NCI-H2081 treated with DMSO at 0.1 percent for 48 hours (cell line): ENCODE measurements at places on chromosomes 1 and 21.

DNA sequence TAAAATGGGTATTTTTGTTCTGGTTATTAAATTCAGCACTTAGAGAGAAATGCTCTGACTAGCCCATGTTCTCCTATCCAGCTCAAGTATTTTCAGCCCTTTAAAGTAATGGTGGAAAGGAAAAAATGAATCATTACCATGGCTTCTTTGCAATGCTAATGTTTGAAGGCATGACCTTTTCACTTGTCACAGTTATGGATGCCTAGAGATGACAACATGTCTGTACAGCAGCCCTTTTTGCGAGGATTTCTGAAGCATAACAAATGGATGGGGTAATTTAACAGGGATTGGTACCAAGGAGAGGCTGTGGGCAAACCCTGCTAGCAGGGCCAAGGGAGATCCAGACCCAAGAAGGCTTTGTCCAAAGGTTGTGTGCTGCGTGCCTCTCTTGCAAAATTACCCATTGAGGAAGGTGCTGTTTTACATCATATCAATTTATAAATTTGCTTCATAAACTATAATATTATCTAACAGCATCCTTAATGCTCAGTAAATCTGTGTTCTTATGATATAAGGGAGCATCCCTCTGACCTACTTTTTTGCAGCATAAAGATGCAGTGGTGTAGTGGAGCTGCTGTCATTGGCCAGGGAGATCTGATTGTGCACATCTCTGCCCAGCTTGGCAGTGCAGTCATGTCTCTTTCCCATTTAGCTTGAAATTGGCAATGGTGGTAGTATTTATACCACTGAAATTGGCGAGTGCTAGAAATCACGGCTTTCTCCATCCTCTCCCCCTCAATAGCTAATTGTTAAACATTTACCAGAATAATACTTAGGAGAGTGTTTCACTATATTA, 327.1 kb downstream of the PCP4 start:
- no peak for DNase-seq

DNA sequence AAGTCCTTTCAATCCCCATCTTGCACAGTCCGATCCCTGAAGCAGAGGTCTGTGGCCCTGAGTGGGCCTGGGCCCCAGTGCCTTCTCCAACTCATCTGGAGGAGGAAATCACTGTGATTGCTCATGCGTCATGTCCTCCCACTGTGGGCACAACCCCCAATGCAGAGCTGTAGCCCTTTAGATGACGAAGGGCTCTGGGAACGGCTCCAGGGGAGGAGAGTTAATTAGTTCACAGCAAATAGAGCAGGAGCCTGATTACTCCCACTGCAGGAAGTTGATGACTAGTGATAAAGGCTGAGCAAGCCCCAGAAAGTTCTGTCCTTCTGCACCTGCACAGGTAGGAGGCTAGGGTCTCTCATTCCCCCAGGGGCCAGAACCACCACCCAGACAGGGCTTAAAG, 111.5 kb downstream of the CCDC185 start:
- peak; percentile 56 for DNase-seq

DNA sequence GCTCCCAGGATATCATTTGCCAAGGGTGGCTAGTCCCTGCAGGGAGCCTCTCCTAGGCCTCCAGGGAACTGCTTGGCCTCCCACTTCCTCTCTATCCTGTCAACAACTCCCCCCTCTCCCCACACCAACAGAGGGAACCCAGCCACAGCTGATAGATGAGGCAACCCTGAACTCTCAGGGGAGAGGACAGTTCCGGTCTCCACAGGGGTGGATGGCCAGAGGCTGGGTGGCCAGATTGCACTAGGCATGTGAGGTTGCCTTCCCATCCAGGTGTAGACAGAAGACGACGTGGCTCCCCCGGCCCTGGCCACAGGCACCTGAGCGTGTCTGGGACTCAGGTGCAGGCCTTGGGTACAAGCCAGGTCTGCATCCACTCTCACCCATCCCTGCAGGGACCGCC, 53.3 kb downstream of the TOR1AIP2 start:
- no peak for DNase-seq

- DNase-seq, result no peak
Observed at GRCh38 chr1:119632103-119632490, 16.0 kb downstream of the ZNF697 start.

DNA sequence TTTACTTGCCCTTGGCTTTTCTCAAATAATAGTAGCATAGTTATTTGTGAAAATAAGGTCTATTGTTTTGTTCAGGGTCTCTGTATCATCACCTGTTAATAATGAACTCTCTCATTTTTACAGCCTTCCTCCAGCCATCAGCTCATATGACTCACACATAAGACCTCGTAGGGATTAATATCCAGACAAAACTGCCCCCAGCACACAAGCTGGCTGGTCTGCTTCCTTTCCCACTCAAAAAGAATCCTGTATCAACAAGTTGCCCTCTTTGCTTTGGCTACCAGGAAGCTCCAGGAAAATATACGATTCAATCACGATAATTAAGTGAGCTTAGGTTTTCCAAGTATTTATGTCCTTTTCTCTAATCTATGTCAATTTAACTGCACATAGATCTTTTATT, 119.2 kb downstream of the DMRTB1 start:
- no peak for DNase-seq

- no peak for DNase-seq
Observed at GRCh38 chr1:192122668-192123067, 35.6 kb upstream of the RGS18 start.

- no peak for DNase-seq
Observed at GRCh38 chr21:42624095-42624790, 29.2 kb upstream of the PDE9A start.

DNA sequence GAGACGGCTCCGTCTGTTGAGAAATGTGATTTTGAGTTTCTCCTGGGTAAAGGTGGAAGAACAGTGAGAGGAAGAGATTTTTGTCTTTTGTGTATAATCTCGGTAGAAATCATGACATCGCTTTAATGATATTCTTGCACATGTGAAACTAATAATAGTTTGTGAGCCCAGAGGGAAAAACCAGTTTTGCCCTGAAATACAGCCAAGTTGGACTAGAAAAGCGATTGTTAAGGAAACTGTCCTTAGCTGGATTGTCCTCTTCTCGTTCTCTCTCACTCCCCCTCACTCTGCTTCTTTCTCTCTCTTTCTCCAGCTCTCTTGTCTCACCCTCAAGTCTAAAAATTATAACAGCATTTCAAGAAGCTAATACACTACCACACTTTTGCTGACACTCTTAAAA, 17.1 kb downstream of the KCNJ6 start:
- DNase-seq, result no peak

GRCh38 chr1:108600504-108600903, 40.6 kb downstream of the EEIG2 start:
- DNase-seq, result no peak

GRCh38 chr21:32907521-32907920, 118.2 kb upstream of the OLIG2 start:
- no peak for DNase-seq

DNA sequence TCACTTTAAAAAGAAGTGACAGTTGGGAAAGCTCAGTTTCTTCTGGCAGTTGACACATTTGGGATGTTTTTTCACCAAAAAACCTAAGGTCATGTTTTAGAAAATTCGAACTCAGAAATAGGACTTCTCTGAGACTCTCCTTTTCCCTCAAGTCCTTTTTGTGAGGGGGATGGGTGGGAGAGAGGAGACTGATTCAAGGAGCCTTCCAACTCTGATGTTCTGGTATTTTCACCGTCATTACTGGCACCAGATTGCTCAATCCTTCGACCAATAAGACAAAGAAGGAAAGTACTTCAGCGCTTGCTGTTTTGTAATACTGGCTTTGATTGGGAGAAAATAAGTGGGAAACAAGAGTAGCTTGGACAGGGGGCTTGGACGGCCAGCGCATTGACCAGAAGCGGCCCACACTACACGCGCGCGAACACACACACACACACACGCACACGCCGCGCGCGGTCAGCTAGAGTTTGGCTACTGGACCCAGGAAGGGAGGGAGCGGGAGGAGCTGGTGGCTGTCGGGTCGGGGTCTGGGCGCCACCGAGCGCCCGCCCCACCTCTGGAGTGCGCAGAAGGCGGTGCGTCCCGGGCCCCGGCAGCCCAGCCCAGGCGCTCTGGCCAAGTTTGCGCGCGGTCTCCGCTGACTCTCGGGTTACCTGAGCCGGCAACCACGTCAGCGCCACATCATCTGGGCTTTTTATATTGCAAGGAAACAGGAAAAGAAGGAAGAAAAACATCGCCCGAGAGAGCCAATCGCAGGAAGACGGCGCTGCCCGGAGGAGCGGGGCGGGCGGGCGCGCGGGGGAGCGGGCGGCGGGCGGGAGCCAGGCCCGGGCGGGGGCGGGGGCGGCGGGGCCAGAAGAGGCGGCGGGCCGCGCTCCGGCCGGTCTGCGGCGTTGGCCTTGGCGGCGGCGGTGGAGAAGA, at the start of gene KCNK1:
Gene KCNK1, plus strand, starts transcription at position 855 of the 921 bp plus-strand sequence. Its CDS starts 66 bp downstream, at position 921.
- DNase-seq, result no peak

GRCh38 chr1:235923466-235924021, 56.8 kb upstream of the LYST start:
- DNase-seq, result peak; percentile 66

DNA sequence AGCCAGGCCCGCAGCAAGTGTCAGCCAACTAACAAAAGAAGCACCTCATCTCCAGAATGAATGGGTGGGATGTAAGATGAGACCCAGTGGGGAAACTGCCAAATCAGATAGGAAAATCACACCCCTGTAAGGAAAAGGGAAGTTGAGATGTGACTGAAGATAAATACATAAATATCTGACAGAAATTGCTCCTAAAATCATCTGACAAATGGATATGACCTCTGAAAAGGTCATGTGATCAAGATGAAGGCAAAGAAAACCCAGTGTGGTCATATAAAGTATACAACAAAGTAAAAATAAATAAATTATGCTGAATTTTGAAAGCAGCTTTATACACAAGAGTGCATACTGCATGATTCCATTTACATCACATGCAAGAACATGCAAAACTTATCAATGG, 12.7 kb downstream of the SIPA1L2 start:
- DNase-seq, result no peak

- no peak for DNase-seq
Observed at GRCh38 chr1:49356594-49356993, 579.9 kb upstream of the BEND5 start.

- DNase-seq, result no peak
Observed at GRCh38 chr1:61379693-61380092, 297.3 kb downstream of the NFIA start.

DNA sequence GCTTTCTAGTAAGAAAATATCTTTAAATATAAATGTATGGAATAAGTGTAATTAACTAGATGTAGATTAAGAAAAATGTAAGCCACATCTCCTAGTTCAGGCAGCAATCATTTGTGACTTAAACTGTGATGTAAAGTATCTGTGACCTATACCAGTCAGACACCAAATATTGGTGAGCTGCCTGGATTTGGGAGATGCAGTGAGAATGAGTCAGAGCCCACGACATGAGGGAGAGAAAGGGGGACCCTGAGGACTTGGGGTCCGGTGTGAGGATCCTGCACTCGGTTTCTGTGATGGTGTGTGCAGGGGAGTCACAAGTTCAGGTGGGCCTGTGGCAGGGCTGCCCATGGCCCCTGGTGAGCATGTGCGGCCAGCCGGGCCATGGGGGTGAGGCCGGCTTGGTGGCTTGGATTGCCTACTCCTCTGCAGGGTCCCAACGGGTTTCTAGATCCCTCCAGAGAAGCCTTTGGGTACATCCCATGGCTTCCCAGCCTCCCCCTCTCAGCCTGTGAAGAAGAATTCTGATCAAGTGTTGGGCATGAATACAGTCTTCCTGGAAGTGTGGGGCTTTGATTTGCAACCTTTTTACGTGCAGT, 19.0 kb upstream of the ABCG1 start:
- DNase-seq, result no peak

DNA sequence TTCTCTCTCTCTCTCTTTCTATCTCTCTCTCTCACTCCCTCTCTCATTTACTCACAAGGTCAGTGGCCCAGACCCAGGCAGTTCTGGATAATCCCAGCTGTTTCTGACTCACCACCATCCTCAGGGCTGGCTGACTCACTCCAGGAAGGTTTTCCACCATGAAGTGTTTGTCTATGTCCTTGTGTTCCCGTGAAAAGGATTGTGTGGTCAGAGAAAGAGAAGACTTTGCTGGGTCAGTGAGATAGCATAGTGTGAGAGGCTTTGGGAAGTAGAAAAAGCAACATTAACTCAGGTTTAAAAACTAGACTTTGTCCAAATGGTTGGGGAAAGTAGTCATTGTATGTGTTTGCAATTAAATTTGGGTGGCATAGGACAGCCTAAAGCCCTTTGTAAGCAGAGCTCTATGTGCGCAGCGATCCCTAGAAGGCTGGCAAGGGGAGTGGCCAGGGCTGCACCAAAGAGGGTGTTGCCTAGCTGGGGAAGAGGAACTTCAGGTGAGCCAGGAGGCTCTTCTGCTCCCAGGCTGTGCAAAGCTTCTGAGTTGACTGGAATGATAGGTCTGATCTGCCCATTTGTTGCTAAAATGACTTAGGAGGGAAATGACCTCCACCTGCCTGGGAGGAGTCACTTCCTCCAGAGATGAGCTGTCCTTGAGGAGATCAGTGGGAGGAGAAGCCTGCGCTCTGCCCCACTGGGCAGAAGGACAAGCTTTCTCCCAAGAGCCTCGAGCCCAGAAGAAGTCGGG, 4.9 kb upstream of the CAPN2 start:
- no peak for DNase-seq
